ENCODE measurements at places on chromosomes 16 and 17.

DNA sequence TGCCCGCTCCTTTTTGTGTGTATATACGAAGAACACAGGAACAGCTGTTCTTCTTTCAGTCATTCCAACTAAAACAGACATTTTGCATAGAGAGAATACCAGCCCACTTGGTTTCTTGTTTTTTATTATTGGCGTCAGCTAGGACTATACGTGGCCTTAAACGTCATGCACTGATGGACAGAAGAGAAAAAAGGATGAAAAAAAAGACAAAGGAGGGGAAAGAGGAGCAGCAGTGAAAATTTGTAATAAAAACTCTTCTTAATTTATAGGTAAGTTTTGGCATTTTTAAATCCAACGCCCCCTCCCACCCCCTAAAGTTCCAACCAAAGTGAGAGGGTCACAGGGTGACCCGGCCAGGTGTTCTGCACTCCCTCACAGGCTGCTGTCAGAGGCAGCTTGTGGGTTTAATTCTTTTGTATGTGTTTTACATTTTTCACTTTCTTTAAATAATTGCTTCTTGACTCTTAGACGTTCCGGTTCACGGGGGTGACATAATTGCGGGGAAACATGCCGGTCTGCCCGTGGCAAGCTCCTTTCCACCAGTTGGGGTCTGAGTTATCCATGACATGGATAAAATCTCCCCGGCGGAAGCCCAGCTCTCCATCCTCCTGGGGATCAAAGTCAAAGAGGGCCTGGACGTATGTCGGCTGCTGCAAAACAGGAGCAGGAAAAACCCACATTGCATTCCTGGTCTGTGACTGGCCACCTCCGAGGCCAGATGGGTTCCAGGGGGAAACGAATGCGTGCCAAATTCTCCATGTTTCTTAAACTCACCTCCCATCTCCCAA lies 30.9 kb upstream of the SLC25A19 start:
- no peak for DNase-seq
- H3K4me1 ChIP-seq: no peaks in the 10 kb centered on the region

DNA sequence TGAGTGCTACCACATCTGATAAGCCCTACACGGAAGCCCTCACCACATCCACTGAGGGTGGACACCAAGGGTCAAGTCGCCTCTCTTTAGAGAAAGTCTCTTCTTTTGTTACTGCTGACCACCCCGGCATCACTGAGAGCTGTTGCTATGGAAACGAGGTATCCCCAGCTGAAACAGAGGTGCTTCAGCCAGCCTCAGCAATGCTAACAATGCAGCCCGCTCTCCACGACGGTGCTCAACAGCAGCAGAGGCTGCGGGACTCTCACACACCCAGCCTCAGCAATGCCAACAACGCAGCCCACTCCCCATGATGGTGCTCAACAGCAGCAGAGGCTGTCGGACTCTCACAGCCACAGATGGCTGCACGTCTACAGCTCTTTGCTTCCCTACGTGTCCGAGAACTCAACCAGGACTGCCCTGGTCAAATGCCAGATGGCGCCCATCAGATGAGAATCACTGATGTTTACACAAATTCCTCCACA lies 41.4 kb downstream of the VPS53 start:
- DNase-seq: no peak
- H3K4me1 ChIP-seq: no peaks in the 10 kb centered on the region
- H3K27ac ChIP-seq: no peak overlapping the region

GRCh38 chr17:4156750-4157381 lies 13.9 kb downstream of the CYB5D2 start:
- no peak overlapping the region for H3K4me3 ChIP-seq
- H3K27me3 ChIP-seq: no peaks in the 10 kb centered on the region
- DNase-seq: no peak

GRCh38 chr16:7998789-7999453 lies 591.4 kb downstream of the TMEM114 start:
- no peak for DNase-seq
- H3K4me3 ChIP-seq: no peak overlapping the region
- H3K4me1 ChIP-seq: no peaks in the 10 kb centered on the region
- H3K27ac ChIP-seq: no peak overlapping the region
- no peaks in the 10 kb centered on the region for H3K36me3 ChIP-seq

DNA sequence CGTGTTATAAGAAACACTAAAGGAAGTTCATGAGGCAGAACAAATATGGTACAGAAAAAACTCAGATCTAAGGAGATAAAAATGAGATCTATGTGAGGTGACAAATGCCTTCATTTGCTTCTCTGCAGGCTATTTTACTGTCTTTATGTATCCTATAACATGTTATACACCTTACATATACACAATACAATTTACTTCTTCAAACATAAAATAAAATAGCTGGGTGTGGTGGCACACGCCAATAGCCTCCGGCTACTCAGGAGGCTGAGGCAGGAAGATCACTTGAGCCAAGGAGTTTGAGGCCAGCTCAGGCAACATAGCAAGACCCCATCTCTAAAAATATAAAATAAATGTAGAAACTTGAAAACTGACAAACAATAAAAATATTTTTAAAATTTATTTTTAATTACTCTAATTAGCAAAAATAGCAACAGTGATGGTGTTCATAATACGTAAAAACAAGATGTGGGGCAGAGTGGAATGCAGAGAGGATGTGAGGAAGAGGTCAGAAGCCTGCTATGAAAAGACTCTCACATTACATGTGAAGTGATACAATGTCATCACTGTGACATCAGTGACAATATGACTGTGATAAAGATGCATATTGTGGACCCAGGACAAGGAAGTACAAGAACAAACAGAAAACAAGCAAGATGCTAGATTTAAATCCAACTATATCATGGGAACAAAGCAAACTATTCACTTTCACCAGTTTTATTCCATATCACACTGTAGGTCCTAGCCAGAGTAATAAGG lies 31.0 kb downstream of the VPS53 start:
- H3K36me3 ChIP-seq: peaks cover 13% of the 10 kb centered on the region
- DNase-seq: no peak
- no peaks in the 10 kb centered on the region for H3K4me1 ChIP-seq
- no peak overlapping the region for H3K4me3 ChIP-seq

Data from keratinocyte (primary cell).